ENCODE measurements at places on chromosomes 5 and 9.

DNA sequence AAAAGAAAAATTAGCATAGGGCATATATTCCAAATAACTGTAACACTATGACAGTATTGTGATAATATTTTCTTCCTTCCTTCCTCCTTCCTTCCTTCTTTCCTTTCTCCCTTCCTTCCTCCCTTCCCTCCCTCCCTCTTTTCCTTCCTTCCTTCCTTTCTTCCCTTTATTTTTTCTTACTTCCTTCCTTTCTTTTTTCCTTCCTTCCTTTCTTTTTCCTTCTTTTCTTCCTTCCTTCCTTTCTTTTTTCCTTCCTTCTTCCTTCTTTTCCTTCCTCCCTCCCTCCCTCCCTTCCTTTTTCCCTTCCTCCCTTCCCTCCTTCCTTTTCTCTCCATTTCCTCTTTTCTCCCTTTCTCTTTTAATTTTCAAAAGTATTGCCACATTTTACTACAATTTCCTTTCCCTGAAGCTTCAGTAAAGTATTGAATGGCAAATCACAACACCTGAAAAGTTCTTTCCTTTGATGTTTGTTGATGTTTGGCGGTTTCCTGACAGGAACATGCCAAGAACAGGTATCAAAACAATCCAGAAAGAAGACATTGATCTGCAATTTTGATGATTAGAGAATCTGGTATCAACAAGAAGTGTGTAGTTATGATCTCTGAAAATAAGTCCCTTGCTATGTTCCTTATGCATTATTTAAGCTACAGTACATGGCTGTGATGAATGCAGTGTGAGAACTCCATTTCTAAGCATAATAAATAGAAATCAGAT, 253.1 kb upstream of the EDIL3 start:
- no peak for DNase-seq

- no peak for DNase-seq
Measured at GRCh38 chr5:92460505-92460904, 1077.4 kb upstream of the ARRDC3 start.

GRCh38 chr5:180283026-180283615, 8.8 kb downstream of the MAPK9 start:
- DNase-seq = no peak

GRCh38 chr5:176738637-176739250, 71.6 kb upstream of the UNC5A start:
- DNase-seq = no peak

- DNase-seq = no peak
Measured at GRCh38 chr9:84597131-84597530, 72.4 kb upstream of the NTRK2 start.

GRCh38 chr5:53490747-53491146, 10.3 kb downstream of the FST start:
- DNase-seq = no peak

DNA sequence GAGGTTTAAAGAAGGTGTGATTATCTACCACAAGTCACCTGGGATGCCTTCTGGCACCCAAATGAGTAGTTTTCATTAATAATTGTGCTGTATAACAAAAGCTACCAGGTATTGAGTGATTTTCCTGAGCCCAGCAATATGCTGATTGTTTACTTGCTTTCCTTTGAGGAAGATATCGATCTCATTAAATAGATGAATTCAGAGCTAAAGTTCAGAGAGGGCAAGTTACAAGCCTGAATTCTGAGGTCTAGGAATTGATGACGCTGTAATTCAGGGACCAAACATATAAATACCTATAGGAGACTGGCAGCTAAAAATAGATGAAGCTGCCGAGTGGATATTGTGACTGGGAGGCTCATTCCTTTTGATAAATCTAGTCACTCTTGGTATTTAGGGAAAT, 1.1 kb downstream of the ERCC6L2 start:
- no peak for DNase-seq

DNA sequence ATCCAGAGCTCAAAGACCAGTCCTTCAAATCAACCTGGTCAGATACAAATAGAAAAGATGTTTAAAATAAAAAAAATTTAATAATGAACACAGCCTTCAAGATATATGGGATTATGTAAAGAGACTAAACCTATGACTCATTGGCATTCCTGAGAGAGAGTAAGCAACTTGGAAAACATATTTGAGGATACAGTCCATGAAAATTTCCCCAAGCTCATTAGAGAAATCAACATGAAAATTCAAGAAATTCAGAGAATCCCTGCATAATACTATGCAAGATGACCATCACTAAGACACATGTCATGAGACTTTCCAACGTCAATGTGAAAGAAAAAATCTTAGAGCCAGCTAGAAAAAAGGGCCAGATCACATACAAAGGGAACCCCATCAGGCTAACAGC, 512.9 kb upstream of the PTGER4 start:
- no peak for DNase-seq

DNA sequence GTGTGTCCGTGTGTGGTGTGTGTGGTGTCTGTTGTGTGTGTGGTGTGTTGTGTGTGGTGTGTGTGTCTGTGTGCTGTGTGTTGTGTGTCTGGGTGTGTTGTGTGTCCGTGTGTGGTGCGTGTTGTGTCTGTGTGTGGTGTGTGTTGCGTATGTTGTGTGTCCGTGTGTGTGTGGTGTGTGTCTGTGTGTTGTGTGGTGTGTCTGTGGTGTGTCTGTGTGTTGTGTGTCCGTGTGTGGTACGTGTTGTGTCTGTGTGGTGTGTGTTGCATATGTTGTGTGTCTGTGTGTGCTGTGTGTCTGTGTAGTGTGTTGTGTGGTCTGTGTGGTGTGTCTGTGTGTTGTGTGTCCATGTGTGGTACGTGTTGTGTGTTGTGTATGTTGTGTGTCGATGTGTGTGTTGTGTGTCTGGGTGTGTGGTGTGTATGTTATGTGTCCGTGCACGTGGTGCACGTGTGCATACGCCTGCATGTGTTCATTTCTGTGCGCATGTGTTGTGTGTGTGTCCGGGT, 72.3 kb downstream of the KCNT1 start:
- DNase-seq = no peak

DNA sequence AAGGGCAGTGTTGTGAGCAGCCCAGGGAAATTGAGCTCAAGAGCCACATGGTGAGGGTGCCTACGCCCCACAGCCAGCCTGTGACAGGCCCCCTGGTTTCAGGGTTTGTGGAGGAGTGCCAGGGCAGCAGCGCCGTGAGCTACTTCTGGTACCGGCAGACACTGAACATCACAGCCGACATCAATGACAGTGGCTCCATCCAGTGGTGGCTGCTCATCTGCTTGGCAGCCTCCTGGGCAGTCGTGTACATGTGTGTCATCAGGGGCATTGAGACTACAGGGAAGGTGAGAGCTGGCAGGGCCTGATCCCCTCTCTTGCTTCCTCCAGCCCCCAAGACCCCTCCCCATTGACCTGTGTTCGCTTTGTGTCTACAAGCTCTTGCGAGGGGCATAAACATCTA, 10.2 kb downstream of the SLC6A18 start:
- DNase-seq = no peak

DNA sequence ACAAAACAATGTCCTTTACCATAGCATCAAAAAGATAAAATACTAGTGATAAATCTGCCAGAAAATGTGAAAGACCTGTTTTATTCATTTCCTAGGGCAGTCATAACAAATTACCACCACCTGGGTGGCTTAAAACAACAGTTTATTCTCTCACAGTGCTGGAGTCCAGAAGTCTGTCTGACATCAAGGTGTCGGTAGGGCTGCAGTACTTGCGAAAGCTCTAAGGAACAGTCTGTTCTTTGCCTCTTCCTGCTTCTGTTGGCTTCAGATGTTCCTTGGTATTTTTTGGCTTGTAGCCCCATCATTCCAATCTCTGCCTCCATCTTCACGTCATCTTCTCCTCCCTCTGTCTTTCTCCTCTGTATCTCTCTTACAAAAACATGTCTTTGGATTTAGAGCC, 51.0 kb downstream of the PTPDC1 start:
- no peak for DNase-seq

DNA sequence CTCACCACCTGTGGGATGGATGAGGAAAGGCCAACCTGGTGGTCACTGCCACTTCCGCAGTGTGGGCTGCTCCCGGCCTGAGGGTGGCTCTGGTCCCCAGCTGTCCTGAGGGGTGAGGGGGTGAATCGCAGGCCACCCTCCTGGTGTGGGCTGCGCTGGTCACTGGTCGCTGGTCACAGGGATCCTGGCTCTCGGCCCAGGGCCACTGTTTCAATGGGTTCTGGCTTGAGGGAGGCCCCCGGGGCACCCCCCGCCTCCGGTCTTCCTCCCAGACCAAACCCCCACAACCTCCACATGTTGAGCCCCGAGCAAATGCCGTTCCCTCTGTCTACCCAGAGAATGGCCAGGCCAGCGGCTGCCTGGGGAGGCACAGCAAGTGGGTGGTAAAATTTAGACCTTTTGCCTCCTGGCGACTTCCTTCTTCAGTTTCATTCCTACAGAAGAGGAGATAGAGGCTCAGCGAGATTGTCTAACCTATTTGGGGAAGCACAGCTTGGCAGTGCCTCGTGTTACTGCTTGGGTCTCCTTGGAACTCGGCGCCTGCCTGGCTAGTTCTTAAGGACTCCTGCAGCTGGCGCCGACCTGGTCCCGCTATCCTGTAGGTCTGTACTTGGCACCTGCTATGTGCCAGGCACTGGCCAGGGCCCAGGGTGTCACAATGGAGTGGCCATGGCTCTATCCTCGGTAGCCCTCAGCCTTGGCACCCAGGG, 48.2 kb downstream of the RXRA start:
- peak; percentile 78 for DNase-seq

DNA sequence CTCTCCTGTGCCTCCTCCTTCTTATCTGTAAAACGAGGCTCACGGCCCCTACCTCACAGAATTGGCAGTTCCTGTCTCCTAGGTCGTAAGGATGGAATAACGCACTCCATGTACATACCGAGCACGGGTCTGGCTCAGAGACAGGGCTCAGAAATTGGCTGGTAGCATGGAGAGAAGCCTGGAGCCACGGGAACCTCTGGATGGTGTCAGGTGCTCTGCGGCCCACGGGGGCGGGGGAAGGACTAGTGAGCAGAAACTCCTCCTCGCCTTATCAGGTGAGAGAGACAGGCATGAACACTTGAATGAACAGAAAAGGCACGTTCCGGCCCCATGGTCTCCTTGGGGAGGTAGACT, 15.4 kb upstream of the C5orf47 start:
- DNase-seq = peak; percentile 57

GRCh38 chr9:86500667-86501435, 146.6 kb upstream of the TUT7 start:
- no peak for DNase-seq

GRCh38 chr5:39561421-39561820, 136.6 kb upstream of the DAB2 start:
- no peak for DNase-seq

DNA sequence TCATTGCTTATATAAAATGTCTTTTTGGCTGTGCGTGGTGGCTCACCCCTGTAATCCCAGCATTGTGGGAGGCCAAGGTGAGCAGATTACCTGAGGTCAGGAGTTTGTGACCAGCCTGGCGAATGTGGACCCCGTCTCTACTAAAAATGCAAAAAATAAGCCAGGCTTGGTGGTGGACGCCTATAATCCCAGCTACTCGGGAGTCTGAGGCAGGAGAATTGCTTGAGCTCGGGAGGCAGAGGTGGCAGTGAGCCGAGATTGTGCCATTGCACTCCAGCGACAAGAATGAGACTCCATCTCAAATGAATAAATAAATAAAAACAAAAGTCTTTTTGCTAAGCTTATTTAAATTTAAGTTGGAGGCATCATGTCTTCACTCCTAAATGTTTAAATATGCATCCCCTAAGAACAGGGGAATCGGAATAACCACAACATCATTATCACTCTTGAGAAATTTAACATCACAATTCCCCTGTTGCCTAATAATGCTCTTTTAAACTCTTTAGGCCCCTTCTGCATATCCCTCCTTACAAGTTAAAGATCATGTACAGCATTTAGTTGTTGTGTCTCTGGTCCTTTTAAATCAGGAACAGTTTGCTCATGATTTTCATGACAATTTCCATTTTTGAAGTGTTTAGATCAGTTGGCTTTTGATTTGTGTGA, 72.8 kb downstream of the ERBIN start:
- DNase-seq = no peak

DNA sequence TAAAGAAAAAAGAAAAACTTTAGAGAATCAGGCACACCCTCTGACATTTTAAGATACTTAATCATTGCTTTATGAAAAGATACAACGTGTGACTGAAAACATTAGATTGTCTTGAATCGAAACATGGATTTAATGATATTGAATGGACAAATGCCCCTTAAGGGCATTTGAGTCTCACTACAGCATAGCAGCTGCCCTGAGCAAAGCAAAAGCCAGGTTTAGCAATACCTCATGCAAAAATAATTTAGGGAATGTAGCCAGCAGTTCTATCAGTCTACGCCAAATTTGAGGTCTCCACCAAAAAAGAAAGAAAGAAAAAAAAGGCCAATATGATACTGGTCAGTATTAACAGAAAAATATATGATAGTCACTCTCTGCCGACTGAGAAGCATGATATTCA, 56.6 kb upstream of the LMNB1 start:
- no peak for DNase-seq

GRCh38 chr5:147957901-147958300, 51.6 kb upstream of the C5orf46 start:
- DNase-seq = no peak

- no peak for DNase-seq
Measured at GRCh38 chr5:72951671-72952468, 4.0 kb upstream of the FCHO2 start.

DNA sequence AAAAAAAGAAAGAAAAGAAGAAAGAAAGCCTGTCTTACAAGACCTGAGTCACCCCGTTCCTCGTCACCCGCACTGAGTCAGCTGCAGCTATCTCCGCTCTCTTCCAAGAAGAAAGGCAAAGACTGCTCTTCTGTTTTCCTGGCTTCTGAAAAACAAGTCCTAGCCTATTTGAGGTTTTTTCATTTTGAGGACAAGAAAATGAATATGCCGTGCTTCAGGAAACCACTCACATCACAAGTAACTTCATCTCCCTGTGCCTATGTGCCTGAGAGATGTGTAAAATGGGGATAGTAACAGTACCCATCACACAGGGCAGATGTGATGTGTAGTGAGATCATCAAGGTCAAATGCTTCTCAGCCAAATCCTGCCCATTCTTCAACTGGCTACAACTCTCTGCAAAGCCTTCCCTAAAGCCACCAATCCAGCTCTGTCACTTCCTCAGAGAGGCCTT, 78.4 kb downstream of the GLDC start:
- peak; percentile 49 for DNase-seq

DNA sequence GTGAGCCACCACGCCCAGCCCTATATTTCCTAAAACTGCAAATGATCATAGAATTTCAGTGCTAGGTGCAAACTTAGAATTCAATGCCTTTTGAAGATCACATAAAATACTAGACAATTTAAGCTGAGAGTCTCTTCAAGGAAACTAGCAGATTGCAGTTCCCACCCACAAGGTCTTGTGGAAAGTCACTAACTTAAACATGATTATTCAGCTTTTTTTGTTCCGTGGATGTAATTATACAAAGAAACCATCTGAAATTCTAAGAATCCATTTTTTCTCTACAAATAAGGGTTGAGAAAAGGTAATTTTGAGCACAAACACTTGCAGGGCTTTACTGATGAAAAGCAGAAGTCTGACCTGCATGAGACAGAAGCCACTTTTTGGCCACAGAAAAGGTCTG, 4.5 kb upstream of the LHFPL2 start:
- DNase-seq = no peak

DNA sequence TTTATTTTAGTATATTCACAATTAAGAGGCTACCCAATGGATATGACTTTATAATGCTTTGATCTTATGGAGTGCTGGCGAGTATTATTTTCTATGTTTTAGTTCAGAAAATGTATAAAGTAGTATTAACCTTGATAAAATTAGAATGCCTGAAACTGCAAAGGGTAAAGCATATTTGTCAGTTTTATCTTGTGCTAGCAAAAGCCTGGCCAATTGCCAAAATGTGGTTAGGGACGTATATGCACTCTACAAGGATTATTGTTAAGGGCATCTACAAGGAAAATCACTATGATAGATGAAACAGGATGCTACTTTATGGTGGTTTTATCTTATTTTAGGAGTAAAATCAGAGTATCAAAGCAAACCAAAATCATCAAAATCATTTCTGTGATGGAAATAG, 281.7 kb downstream of the CCDC171 start:
- DNase-seq = no peak

Measured in right cardiac atrium (tissue), 5 donors.